ENCODE measurements at places on chromosomes 5 and 9. TPM values are rescaled to one million over a fixed set of nuclear protein-coding genes. Genes with fewer than 3 reads are reported as not detected.

Gene COL15A1
- 97.6 TPM for polyA plus RNA-seq

GRCh38 chr9:119998614-119999013, 581.4 kb downstream of the CDK5RAP2 start:
- DNase-seq: no peak

DNA sequence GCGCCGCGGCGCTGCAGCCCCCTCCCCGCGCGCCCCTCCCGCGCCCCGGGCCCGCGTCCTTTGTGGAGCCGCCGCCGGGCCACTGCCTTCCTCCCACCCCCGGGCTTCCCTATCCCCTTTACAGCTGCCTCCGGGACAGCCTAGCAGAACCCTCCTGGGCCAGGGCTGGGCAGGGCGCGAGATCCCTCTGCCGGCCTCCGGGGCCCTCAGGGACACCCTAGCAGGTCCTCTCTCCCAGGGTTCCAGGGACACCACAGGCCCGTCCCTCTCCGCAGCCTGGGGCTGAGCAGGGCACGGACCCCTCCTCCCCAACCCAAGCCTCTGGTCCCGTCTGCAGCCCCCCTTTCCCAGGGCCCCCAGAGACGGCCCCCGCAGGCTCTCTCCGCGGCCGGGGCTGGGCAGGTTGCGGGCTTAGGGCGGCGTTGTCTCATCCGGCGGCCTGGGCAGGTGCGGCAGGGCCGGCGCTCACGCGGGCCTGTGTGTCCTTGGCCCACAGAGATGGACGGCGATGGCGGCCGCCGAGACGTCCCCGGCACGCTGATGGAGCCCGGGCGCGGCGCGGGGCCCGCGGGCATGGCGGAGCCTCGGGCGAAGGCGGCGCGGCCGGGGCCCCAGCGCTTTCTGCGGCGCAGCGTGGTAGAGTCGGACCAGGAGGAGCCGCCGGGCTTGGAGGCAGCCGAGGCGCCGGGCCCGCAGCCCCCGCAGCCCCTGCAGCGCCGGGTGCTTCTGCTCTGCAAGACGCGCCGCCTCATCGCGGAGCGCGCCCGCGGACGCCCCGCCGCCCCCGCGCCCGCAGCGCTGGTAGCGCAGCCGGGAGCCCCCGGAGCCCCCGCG, 710 bp downstream of the WNK2 start:
- DNase-seq: no peak

- DNase-seq: no peak
These were observed 129.3 kb upstream of the LPCAT1 start for GRCh38 chr5:1652873-1653697.

GRCh38 chr9:131448818-131449217, 53.9 kb upstream of the POMT1 start:
- no peak for DNase-seq

Gene LHX6
- polyA plus RNA-seq: not detected

- no peak for DNase-seq
These were observed 51.7 kb downstream of the MED27 start for GRCh38 chr9:132027752-132028663.

- DNase-seq: no peak
These were observed 32.1 kb upstream of the RICTOR start for GRCh38 chr5:39106322-39106721.

- no peak for DNase-seq
These were observed 225.6 kb downstream of the PCSK1 start for GRCh38 chr5:96207420-96207819.

DNA sequence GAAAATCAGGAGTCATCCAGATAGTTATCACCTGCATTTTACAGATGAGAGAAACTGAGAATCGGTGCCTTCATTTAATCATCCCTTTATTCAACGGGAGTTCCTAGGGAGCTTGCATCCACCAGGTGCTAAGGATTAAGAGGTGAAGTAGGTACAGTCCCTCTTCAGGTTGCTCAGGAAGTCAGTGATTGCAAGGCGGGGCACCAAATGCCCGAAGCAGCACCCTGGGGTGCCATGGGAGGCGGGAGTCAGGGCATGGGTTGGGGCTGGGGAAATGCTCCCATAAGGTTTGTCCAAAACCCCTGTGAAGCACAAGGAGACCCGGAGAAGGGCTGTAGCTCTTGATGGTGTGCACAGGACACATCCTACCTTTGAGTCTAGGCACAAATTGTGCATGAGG, 98.8 kb upstream of the KLF4 start:
- DNase-seq: no peak

Gene SNX2
- polyA plus RNA-seq: 102 TPM

DNA sequence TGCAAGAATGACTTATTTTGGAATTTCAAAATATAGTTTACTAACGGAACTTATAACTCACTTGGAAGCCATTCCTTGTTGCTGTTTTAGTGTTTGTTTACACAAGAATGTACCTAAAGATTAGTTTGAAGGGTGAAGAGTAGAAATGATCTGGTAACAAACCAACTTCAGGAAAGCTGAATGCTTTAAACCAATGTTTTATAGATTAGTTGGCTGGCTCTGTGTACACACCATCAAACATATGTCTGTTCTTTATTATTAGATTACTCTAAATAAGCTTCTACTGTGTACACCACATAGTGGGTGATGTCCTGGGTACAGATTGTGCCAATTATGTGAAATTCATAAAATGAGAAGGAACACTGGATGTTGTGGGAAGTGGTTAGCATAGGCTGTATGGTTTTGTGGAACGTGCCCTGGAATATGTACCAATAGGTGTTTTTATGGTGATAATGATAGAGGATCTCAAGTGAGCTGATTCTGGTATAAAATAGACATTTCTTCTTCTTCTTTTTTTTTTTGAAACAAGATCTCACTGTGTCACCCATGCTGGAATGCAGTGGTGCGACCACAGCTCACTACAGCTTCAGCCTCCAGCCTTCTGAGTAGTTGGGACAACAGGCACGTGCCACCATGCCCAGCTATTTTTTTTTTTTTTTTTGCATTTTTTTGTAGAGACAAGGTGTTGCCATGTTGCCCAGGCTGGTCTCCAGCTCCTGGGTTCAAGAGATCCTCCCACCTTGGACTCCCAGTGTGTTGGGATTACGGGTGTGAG, 109.3 kb upstream of the DHFR start:
- no peak for DNase-seq

Gene PCDHGA1
- not detected for polyA plus RNA-seq

DNA sequence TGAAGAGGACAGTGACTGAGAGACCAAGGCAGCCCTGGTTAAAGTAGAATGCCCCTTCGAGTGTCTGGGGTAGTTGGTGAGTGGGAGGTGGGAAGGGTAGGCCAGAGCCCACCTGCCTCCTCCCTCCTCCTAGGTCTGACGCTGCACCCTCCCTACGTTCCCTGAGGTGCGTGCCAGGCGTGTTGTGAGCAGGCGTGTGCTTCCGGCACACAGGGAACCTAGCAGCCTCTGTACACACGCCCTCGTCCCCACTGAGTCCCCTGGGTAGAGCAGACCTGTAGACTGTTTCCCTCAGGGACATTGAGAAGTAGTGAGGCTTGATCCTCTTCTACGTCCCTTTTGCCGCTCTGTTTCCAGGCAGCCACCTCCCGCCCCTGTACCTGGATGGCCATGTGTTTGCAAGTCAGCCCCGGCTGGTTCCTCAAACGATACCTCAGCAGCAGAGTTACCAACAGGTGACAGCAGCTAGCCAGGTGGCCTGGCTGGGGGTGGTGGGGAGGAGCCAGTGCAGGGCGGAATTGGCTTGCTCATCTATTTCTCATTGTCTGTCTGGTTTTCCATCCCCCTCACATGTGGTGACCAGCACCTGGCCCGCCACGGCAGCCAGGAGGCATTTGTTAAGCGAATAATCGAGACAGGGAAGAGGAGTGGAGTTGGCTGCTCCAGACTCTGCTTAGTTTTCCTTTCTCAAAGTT, 16.8 kb upstream of the POMT1 start:
- DNase-seq: no peak

- no peak for DNase-seq
These were observed 152.0 kb upstream of the SV2C start for GRCh38 chr5:75931175-75931574.

GRCh38 chr5:143244990-143245389, 158.5 kb downstream of the NR3C1 start:
- DNase-seq: no peak

DNA sequence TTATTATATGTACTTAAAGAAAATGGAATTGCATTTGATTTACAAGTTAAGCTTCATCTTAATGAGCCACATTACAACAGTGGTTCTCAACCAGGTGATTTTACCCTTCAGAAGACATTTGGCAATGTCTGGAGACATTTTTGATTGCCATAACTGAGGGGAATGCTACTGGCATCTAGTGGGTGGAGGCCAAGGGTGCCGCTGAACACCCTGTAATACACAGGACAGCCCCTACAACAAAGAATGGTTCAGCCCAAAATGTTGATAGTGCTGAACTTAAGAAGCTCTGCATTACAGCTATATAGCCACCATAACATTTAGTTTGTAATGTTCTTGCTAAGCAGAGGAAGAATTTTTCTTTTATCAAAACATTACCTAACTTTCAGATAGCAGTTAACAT, 103.1 kb downstream of the PAM start:
- DNase-seq: no peak

- no peak for DNase-seq
These were observed 4.4 kb downstream of the HNRNPAB start for GRCh38 chr5:178208540-178209227.

Data from hepatocyte (in vitro differentiated cells).